Kidney (tissue), 22 donors: ENCODE measurements at places on chromosomes 2 and 18. TPM values are rescaled to one million over a fixed set of nuclear protein-coding genes. Genes with fewer than 3 reads are reported as not detected.

Gene ANKAR
- polyA plus RNA-seq = 3.4 TPM

Gene PIGN
- 4.5 TPM for polyA plus RNA-seq

Gene SRSF7
- 74.1 TPM for polyA plus RNA-seq

GRCh38 chr2:237180987-237181386 is 95.3 kb downstream of the COPS8 start:
- no peak for DNase-seq

Gene CYP26B1
- polyA plus RNA-seq = 3.1 TPM

DNA sequence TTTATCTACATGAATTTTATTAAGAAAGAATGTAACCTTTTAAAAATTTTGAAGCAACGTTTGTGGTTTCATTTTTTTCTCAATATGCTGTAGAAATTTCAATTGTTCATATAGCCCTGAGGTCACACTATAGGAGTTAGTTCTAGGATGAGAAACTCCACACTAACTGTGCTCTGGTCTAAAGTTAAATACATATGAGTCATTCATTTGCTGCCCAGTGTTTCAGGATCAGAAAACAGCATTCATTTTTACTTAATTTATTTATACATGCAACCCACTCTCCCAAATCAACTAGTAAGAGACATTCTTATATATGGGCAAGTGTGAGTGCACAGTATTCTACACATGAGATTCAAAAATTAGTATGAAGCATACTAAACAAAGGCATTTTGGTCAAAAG is 137.9 kb downstream of the DOCK10 start:
- DNase-seq = no peak

DNA sequence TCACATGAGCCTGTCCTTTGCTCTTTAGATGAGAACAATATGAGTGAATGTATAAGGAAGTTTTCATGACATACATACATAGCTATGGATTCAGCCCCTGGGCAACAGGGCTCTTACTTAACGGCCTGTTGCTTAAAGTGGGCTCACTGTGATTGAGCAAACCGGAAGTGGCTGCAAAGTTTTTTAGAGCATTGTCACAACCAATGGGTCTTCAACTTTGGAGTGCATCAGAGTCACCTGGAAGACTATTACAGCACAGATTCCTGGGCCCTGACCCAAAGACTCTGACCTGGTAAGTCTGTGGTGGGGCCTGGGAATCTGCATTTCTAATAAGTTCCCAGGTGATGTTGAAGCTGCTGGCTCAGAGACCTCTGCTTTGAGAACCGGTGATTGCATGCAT is 106.3 kb upstream of the SEC11C start:
- DNase-seq = no peak

- no peak for DNase-seq
Measured at GRCh38 chr2:176240301-176240700, 28.9 kb upstream of the MTX2 start.

DNA sequence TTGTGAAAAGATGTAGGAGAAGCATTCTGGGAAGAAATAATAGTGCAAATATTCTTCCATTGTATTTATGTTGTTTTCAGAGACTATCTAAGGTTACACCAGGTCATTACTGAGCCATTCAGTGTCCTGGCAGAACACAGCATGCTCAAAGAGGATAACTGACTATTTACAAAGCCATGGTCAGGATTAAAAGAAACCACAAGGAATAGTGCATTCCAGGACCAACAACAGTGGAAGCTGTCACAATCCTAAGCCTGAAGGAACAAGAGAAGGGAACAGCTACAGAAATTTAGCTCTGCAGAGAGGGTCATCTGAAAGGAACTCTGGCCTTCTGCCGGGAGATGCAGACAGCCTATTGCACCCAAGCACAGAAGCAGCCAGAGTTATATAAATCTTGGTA is 116.7 kb downstream of the DSC3 start:
- DNase-seq = no peak

GRCh38 chr2:172821370-172822338 is 86.0 kb downstream of the RAPGEF4 start:
- no peak for DNase-seq

GRCh38 chr18:67131498-67131897 is 385.0 kb downstream of the DSEL start:
- DNase-seq = no peak

Gene RAB31
- 17.3 TPM for polyA plus RNA-seq

Gene TRIM43
- polyA plus RNA-seq = not detected

DNA sequence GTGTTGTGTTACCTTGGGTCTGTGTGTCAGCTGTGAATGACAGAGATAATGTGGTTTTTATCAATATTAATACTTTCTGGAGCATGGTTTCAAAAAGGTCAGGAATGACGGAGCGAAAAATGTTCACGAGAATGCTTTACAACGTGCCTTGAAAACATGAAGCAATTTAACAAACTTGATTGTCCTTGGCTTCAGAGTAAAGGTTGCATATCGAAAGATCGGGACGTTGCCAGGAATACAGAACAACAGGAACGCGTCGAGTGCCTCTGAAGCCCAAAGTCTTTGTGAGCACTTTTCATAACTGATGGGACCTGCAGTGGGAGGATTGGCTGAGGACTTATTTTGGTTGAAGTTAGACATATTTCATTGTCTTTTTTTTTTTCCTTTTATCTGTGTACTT is 206.1 kb downstream of the ZNF407 start:
- DNase-seq = no peak

- no peak for DNase-seq
Measured at GRCh38 chr18:77008576-77009315, 123.8 kb downstream of the MBP start.

DNA sequence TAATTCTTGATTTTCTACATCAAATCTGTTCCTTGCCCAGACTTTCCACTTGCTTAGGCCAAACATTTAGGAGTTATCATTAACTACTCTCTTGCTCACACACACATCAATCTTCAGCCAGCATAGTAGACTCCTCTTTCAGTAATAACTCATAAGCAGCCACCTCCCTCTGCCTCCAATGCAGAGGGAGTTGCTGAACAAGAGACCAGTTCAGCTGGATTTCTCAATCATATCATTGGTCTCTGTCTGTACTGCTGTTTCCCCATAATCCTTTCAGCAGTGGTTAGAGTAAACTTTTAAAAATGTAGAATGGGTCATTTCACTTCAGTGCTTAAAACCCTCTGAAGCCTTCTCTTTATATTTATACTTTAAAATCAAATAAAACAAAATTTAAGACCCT is 112.9 kb downstream of the SLC39A10 start:
- no peak for DNase-seq

Gene ARHGAP15
- 5.7 TPM for polyA plus RNA-seq

GRCh38 chr2:38207168-38207567 is 131.2 kb upstream of the CYP1B1 start:
- no peak for DNase-seq
